ENCODE measurements at places on chromosomes 2 and 18.

GRCh38 chr2:228653884-228654283 lies 472.4 kb upstream of the SPHKAP start:
- no peak for DNase-seq

DNA sequence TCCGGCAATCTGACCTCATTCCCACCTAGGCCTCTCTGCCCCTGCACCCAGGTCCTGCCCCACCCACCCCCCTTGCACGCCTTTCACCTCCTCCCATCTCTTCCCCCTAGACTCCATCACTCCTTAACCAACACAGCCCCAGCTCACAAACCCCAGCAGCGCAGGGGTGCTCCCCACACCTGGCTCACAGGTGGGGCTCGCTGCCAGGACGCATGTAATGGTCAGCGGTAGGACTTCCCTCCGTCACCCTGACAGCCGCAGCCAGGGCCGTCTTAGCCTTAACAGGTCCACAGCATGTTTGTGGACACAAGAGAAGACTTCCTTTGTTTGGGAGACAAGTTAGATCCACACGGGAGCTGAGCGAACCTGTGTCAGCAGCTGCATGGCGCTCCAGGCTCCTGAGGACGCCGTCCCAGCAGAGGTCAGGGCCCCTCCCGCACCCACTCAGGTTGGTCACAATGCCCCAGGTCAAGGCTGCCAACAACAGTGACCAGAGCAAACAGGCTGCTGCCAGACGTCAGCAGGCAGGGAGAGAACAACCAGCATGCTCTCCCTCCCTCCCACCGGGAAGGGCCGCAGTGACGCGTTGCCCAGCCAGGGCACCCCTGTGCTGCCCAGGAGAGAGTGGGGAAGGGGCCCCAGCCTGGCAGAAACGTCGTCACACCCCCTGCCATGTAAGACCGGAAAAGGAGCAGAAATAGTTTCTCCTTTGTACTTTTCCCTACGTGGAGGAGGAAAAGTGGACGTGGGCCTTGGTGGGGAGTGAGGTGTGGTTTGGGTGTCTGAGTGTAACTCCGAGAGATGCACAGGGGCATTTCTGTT lies 68.0 kb downstream of the PXDN start:
- no peak for DNase-seq

DNA sequence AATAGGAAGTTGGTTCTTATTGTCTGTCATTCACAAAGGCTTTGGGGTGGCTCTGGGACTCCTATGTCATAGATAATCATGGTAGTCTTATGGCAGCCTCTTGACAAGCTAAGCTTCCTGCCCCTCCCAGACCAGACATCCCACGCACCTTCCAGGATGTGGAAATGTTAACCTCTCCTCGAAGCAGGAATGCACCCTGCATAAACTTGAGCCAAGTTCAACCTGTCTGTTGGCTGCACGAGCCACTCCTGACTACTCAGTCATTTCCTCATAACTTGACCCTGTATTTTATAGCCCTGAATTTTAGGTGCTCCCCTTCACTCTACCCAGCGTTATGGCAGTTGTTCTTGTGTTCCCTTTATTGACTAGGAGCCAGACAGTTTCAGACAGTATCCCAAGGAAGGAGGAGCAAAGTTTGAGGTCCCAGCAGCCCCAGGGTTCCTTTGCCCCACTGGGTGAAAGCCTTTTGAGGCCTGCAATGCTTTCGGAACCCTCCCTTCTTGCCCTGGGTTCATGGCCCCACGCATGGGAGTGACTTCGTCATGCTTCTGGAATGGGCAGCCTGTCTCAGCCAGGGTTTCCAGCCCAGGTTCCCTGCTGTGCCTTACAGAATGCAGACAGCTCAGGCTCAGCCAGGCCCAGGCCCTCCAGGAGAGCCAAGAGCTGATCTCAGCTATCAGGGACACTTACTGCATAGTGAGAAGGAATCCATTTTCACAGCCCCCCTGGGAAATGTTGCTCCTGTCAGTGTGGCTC lies 15.6 kb upstream of the INO80C start:
- DNase-seq = no peak

DNA sequence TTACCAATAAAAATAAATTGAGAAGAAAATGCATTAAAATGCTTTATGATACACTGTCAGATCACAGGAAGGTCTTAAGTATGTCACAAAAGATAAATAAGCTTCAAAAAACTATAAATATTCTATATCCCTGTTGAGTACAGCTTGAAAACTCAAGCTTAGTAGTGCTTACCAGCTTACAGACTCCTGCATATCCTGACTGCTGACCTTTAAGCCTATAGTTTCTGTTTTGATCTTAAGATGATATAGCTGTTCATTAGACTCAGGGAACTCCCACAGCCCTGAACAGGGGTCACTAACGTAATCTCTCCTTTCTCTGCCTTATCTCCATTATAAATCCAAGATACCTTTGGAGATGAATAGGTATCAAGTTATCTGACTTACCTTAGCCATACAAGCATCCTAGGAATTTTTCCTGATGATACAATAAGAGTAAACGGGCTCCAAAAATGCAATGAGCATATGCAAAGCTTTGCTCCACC lies 93.7 kb upstream of the RBBP8 start:
- no peak for DNase-seq

- DNase-seq = no peak
These were observed 31.6 kb upstream of the VWC2L start for GRCh38 chr2:214379227-214379626.

GRCh38 chr18:36680042-36680441 lies 148.8 kb downstream of the TPGS2 start:
- DNase-seq = no peak

GRCh38 chr2:235463893-235464292 lies 29.9 kb upstream of the AGAP1 start:
- DNase-seq = no peak

DNA sequence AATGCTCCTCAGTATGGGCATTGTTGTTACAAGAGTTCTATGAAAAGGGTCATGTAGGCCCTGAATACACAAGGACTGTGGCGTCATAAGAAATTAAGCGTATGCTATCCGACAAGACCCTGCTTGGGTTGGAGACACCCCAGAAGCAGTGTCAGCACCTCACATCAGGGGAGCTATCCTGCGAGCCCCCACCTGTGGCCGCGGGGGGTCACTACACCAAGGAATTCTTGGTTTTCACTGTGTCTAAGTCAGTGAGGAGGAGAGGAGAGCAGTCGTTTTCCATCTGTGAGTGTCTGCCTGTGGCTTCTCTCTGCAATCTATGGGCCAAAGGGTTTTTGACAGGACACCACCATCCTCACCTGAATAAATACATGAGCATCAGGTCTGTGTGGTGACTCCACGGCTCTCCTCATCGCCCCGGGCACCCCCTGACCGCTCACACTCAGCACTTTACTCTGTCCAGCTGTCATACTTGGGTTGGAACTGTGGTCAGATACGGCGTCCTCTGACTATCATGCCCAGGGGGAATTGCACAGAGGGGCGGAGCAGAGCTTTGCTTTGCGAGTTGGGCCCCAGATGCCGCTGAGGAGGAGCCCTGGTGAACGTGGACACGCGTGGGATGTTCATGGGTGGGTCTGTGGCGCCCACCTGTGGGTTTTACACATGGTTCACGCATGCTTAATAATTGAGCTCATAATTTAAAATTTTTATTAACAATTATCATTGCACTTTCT lies 235.5 kb downstream of the MYT1L start:
- no peak for DNase-seq

DNA sequence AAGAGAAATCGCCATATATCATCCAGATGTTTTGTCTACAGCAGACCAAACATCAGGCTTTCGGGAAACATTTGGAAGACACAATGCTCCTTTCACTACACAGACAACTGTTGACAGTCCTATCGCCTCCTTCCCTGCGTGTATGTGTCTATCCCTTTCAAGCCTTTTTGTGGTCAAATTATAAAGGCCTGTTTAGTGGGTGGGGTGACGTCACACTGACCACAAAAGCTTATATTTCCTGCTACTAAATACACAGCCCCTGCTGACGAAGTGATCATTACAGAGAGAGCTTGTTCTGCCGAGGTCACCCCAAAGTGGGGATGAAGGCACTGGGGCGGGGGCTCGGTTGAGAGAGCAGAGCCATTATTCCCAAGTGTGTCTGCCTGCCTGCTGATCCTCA lies 302.7 kb upstream of the TNP1 start:
- peak; percentile 88 for DNase-seq

- no peak for DNase-seq
These were observed 80.5 kb upstream of the SEC11C start for GRCh38 chr18:59059140-59059539.

GRCh38 chr2:86621280-86621943 lies 2.3 kb downstream of the RNF103 start:
- no peak for DNase-seq

DNA sequence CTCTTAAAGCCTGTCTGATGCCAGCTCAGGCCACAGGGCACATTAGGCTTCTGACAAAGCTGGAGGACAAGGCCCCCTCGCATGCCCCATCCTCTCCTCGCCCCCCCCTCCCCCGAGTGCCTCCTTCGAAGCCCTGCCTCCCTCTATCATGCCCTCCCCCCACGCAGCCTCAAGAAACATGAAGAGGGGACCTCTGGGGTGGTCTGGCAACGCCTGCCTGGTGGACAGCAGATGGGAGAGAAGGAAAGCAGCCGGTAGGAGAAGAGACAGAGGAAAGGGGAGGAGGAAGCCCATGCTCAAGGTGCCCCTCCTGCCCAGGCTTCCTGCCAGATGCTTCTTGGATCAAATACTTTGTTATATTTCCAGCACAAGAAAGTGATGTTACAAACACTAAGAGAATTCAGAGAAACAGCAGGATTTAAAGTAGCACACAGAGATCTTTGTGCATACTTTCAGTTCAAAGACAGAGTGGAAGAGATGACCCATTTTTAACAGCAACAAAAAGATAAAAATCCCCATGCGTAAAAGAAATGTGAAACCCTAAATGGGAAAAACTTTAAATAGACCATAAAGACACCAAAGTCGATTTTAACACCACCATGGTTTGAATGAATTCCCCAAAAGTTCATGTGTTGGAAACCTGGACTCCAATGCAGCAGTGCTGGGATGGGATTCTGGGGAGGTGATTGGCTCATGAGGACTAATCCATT lies 19.0 kb downstream of the BOK start:
- no peak for DNase-seq

DNA sequence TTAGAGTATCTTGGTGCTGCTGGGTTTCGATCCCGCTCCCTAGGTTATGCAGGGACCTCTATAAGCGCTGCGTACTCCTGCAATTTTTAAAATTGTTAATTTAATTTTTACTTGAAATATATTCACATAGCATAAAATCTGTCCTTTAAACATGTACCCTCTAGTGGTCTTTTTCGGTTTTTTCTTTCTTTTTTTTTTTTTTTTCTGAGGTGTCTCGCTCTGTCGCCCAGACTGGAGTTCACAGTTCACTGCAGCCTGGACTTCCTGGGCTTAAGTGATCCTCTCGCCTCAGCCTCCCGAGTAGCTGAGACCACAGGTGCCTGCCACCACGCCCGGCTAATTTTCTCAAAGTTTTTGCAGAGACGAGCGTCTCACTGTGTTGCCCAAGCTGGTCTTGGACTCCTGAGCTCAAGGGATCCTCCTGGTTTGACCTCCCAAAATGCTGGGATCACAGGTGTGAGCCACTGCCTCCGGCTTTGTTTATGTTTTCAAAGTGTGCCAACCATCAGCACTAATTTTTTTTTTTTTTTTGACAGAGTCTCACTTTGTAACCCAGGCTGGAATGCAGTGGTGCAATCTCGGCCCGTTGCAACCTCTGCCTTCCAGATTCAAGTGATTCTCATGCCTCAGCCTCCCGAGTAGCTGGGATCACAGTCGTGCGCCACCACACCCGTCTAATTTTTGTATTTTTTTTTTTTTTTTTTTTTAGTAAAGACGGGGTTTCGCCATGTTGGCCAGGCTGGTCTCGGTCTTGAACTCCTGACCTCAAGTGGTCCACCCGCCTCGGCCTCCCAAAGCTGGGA lies 585 bp upstream of the MOB1A start:
- DNase-seq = no peak

- DNase-seq = no peak
These were observed 63.4 kb downstream of the TACR1 start for GRCh38 chr2:75135776-75136400.

- no peak for DNase-seq
These were observed at the start of gene SCN3A for GRCh38 chr2:165203689-165204559. TSS of gene SCN3A (minus strand) at chr2:165204050. CDS start at chr2:165176394, 27,656 bp downstream.

GRCh38 chr18:48963586-48964470 lies 13.1 kb upstream of the SMAD7 start:
- no peak for DNase-seq

DNA sequence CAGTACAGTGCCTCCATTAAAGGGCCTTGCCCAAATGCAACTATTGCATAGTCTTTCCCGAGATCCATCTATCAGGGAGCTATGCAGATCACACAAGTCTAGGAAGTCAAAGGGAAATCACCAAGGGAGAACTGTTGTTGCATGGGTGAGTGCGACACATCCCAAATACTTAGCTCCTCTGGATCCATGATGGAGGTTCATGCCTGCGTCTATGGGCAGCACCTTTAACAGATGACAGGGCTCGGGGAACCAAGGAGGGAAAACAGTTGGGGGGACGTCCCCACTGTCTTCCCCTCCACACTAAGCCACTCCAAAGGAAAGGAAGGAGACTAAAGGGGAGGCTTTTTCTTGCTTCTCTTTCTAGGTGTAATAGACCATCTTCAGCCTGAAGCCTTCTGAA lies 552.8 kb upstream of the PKDCC start:
- DNase-seq = no peak

DNA sequence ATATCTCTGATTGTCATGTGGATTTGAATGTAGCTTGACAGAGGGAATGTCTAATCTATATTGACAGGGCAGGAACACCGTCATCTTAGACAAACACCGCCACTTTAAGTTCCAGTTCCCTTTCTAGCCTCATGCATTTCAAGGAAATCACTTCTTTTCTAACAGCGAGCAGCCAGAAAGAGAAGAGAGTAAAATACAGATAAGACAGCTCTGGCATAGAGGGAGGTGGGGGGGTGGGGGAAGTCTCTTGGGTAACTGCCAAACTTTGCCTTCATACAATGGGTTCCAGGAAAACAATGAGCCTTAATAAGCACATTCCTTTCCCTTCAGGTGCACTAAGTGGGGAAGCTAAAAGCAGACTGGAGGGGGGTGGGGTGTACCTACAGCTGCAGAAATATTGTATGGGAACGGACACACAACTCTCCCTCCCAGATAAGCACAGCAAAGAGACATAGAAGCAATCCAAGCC lies 37.2 kb downstream of the CASP10 start:
- DNase-seq = peak; percentile 72

DNA sequence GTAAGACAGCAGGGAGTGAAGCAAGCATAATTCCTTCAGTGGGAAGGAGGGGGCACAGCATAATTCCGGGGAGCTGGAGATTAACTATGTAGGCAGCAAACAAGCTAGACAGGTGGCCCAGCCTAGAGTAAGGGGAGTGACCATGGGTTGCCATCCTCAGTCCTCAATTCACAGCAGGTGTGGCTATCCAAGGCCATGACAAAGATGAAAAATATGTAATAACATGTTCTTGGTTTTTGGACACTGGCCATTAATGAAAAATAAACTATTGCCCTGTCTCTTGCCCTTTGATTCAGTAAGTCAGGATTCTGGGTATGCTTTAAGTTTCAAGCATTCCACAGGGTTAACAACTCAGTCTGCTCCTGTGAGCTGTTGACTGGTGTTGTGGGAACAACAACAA lies 65.0 kb downstream of the CYP1B1 start:
- no peak for DNase-seq

GRCh38 chr2:210617732-210618330 lies 61.4 kb downstream of the CPS1 start:
- no peak for DNase-seq

- no peak for DNase-seq
These were observed 14.6 kb upstream of the ALPP start for GRCh38 chr2:232363784-232364615.
